Subcutaneous adipose tissue (tissue), 4 donors: ENCODE measurements at places on chromosomes 5 and 9. TPM values are rescaled to one million over a fixed set of nuclear protein-coding genes. Genes with fewer than 3 reads are reported as not detected.

Gene CD274
- 7.0 TPM for total RNA-seq

Gene CDC20B
- not detected for total RNA-seq

Gene AFAP1L1
- total RNA-seq: 87.4 TPM

Gene CFAP90
- total RNA-seq: 0.34 TPM

Gene PCDHGA10
- total RNA-seq: 6.0 TPM

Gene NR6A1
- 2.0 TPM for total RNA-seq

Gene ARSI
- total RNA-seq: 0.38 TPM

Gene DMRT3
- total RNA-seq: not detected
